ENCODE measurements at places on chromosomes 4 and X.

GRCh38 chr4:88531549-88531948, 8.0 kb upstream of the PYURF start:
- DNase-seq: no peak

- no peak for DNase-seq
These were observed 45.7 kb upstream of the ADRA2C start for GRCh38 chr4:3720466-3720865.

- DNase-seq: peak; percentile 19
These were observed 97.4 kb downstream of the COL4A5 start for GRCh38 chrX:108537005-108537404.

GRCh38 chr4:1061056-1061700, 49.8 kb downstream of the FGFRL1 start:
- no peak for DNase-seq

DNA sequence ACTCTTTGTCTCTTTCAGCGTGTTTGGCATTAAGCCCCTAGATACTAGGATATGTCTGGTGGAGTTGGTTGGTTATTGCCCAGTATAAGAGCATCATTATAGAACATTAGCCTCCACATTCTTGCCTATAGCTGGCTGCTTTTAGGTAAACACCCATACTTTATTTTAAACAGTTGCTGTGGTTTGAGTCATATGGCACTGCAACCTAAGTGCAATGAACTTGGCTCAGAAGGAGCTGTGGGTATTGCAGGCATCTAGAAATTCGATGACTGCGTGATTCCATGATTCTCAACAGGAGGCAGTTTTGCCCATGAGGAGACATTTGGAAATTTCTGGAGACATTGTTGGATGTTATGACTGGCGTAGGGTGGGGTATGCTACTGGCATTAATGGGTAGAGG, 49.5 kb downstream of the DCLK2 start:
- no peak for DNase-seq

GRCh38 chr4:169407217-169407845, 136.6 kb upstream of the SH3RF1 start:
- DNase-seq: no peak

DNA sequence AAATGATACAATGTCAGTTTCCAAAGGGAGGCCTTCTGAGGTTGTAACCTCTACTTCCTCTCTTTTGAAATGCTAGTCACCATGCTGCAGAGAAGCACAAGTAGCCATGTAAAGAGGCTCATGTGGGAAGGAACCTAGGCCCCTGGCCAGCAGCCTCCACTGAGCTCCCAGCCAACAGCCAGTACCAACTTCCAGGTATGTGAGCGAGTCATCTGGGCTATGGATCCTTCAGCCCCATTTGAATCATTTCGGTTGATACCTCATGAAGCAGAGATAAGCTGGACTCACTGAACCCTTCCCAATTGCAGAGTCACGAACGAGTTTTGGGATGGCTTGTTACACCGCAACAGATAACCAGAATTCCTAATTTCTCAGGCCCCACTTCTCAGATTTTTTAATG, 187.0 kb upstream of the LDB2 start:
- no peak for DNase-seq

GRCh38 chr4:47510506-47511143, 25.6 kb downstream of the ATP10D start:
- DNase-seq: no peak

- DNase-seq: no peak
These were observed 74.0 kb downstream of the CC2D2A start for GRCh38 chr4:15543537-15544247.

- no peak for DNase-seq
These were observed 3.7 kb upstream of the SHOX start for GRCh38 chrX:626745-627509.

GRCh38 chr4:188403272-188403671, 264.0 kb downstream of the TRIML1 start:
- DNase-seq: no peak

DNA sequence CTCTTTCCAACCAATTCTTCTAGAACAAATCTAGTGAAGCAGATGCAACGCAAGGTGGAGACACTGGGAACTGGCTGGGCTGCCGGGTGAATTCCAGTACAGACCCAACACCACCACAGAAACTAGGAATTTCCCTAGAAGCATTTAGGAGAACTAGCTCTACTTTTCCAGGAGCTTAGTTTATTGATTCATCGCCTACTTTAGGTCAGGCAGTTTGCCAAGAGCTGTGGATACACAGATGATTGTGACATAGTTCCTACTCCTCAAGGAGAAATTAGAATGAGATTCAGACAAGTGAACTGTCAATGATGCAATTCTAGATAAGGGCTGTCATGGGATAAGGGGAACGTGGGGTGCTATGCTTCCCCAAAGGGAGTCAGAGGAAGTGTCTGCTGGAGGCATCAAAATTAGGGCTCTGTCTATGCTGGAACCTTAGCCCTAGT, 350.0 kb downstream of the CAMK2D start:
- no peak for DNase-seq

- no peak for DNase-seq
These were observed 49.0 kb upstream of the EGFL6 start for GRCh38 chrX:13520351-13520750.

DNA sequence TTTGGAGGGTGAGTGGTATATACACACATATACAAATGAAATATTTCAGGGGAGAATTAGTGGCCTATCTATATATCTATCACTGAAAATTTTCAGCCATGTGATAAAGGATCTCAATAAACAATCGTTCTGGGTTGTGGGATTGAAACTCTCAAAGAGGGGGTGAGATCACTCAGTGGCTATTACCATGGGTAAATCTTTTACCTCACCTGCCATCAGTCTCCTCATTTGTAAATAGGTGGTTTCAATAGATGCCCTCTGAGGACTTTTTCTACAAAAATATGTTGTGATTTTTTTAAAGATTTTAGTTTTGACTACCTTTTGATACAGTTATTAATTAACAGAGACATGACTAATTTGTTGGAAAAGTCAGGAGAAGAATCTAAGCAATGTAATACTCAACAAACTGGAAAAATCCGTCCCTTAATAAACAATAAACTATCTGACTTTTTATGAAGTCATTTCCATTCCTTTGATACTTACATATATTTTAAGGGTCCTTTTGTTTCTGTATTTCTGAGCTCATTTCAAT, 192.8 kb downstream of the MAD2L1 start:
- DNase-seq: no peak

All from activated CD8-positive, alpha-beta T cell treated with anti-CD3 and anti-CD28 coated beads, Interleukin-2, amount 10 ng/mL, durations not matched to agents 7 days and 5 days (primary cell).